Activated T-cell treated with anti-CD3 and anti-CD28 coated beads, Interleukin-2, amount 50 U/mL, for 1 hour (primary cell): ENCODE measurements at places on chromosomes 3 and 15.

- DNase-seq: no peak
Measured at GRCh38 chr3:71243229-71243628, 340.3 kb downstream of the FOXP1 start.

DNA sequence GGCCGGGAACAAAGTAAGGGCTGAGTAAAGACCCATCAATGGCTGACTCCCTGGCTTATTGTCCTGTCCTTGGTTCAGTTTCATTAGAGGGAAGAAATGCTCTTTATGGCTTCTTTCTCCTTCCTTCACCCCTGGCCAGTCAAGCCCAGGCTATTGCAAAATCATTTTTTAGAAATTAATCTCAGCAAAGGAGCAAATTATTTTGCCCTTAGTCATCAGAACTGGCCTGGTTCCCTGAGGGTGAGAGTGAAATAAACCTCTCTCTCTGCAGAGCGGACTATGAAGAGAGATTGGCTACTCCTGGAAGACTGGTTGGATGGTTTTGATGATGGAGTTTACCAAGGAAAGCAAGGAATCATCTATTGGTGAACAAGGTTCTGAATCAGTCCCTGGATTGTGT is 52.7 kb upstream of the OXTR start:
- DNase-seq: no peak

- no peak for DNase-seq
Measured at GRCh38 chr3:196332168-196332567, 6.0 kb downstream of the TM4SF19 start.

- no peak for DNase-seq
Measured at GRCh38 chr3:170811515-170811914, 58.5 kb downstream of the RPL22L1 start.

DNA sequence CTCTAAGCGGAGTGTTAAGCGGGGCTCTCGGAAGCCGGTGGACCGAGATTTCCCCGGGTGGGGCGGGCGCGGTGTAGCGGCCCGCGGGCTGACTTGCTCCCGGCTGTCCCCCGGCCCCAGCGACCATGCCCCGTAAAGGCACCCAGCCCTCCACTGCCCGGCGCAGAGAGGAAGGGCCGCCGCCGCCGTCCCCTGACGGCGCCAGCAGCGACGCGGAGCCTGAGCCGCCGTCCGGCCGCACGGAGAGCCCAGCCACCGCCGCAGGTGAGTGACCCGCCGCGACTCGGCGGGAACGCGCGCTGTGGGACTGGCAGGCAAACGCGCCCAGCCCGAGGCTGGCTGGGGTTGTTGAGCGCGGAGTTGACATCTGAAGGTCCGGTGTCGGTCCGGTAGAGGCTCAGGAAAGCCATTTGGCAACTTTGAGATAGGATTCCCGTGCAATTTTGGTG is 1.3 kb downstream of the SMC4 start:
- DNase-seq: peak; percentile 39

GRCh38 chr3:115402651-115403050 is 220.7 kb upstream of the GAP43 start:
- no peak for DNase-seq

DNA sequence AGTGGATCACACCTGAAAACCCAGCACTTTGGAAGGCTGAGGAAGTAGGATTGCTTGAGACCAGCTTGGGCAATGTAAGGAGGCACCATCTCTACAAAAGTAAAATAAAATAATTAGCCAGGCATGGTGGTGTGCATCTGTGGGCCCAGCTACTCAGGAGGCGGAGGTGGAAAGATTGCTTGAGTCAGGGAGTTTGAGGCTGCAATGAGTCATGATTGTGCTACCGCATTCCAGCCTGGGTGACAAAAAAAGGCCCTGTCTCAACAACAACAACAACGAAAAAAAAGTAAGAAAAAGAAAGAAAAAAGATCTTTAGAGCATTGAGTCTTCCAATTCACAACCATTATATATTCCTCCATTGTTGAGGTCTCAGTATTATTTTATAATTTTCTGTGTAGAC is 192.4 kb upstream of the DPH6 start:
- no peak for DNase-seq

DNA sequence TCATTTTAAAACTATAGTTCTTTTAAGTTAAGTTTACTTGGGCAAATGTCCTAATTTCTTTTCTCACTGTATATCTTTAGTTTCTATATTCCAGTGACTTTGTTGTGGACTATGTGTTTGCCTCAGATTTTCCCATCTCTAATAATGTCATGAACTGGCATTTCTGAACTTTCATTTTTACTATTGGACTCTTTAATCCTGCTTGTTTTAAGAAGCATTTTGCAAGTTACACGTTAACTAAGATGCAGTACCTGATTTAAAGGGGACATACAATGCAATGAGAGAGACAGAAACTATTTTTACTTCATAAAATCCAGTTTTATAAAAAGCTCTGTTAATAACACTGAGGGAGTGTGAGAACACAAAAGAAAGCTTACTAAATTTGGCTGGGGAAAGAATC is 58.6 kb upstream of the PHLDB2 start:
- DNase-seq: no peak

GRCh38 chr3:55708242-55708641 is 221.1 kb upstream of the WNT5A start:
- no peak for DNase-seq

DNA sequence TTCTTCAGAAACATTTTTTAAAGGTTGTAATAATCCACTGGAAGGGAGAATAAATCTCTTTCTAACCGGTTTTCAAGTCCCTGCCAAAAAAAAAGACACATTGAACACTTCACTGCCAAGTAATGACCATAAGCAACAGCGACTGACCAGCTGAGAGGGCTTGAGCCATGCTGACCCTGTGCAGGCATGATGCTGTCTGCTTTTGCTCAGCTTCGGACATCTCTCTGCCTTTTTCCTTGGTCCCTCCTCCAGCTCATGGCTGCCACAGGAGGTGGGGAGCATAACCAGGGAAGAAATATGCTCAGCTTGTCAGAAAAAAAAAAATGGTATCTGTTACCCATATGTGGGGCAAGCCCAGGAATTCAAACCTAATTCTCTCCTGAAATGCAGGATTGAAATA is 1.5 kb downstream of the IGSF10 start:
- DNase-seq: no peak

- no peak for DNase-seq
Measured at GRCh38 chr3:140467104-140467577, 210.7 kb upstream of the TRIM42 start.

- DNase-seq: no peak
Measured at GRCh38 chr3:155912579-155913190, 42.2 kb downstream of the GMPS start.

GRCh38 chr3:101128786-101129185 is 135.6 kb upstream of the ABI3BP start:
- no peak for DNase-seq

GRCh38 chr3:93988283-93988682 is 8.3 kb downstream of the ARL13B start:
- DNase-seq: no peak

DNA sequence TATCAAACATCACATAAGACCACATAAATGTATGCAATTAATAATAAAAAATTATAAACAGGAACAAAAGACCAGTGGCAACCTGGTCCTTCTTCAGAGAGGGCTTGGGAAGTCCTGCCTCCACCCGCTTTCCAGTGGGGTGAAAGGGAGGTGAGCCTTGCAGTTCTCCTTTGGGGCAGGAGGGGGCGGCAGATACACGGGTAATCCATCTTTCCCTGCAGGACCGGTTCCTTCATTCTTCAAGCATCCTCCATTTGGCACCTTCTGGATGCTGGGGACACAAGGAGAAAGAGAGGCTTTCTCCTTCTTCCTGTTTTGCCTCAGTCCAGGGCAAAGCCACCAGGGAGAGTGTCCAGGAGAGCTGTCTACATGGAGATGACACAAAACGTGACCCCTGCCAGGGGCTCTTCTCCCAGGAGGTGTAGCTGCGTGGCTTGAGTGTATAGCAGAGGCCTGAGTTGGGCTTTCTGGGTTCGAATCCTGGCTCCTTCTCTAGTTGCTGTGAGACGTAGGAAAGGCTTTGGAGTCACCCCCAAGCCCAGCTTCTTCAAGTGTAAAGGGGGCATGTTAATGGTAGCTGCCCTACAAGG is 23.2 kb downstream of the RPLP1 start:
- peak; percentile 78 for DNase-seq

DNA sequence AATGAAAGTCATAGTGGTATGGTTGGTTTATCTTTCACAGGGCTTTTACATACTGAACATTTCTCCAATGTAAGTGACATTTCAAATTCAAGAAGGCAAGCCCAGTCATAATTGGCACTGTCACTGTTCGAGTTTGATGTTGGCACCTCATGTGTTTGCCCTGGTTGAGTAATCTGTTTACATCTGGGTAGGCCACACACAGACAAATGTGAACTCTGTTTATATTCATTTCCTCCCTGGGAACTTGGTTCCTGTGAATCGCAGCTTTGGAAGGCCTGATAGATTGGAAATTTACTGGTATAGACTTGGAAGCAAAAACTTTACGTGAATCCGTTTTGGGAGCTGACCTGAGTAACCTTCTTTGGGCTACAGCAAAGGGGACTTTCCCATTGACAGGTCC is 395.2 kb upstream of the AZI2 start:
- DNase-seq: no peak

DNA sequence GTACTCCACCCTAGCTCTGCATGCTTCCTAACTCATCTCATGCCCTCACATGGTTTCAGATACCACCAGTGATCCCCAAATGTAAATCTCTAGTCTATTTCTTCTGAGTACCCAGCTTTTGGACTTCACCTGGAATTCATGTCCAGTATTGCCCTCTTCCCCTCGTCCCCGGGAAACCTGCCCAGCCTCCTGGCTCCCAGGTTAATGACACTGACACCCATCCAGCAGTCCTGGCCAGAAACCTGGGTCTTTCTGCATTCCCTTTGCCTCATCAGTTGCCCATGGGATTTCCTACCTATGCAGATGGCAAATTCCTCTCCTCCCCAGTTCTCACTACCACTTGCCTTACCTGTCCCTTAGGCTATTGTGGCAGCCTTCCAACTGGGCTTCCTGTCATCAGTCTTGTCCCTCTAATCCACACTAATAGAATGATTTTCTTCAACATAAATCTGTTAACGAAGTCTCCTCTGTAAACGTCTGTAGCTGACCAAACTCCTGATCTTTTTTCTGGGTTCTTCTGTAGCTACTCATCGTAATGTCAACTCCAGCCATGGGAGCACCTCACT is 15.3 kb upstream of the MYLK start:
- no peak for DNase-seq

- DNase-seq: no peak
Measured at GRCh38 chr3:149179220-149179619, 42.4 kb downstream of the CP start.

GRCh38 chr3:117246771-117247555 is 537.4 kb downstream of the TUSC7 start:
- no peak for DNase-seq

DNA sequence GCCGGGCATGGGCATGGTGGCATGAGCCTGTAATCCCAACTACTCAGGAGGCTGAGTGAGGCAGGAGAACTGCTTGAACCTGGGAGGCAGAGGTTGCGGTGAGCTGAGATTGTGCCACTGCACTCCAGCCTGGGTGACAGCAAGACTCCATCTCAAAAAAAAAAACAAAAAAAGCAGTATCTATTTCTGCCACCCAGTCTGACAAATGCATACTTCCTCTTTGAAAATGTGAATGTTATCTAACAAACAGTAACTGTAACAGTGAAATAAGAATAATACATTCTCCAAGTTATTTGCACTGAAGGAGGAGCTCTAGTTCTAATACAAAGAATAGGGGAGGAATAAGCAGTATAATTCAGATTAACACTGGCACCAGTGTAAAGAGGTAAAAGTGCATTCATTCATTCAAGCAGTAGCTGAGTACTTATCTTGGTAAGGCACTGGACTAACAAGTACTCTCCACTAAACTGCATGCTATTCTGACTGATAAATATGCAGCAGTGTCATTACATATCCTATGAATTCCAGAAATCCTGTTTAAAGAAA is 12.9 kb downstream of the VPS13C start:
- DNase-seq: no peak

DNA sequence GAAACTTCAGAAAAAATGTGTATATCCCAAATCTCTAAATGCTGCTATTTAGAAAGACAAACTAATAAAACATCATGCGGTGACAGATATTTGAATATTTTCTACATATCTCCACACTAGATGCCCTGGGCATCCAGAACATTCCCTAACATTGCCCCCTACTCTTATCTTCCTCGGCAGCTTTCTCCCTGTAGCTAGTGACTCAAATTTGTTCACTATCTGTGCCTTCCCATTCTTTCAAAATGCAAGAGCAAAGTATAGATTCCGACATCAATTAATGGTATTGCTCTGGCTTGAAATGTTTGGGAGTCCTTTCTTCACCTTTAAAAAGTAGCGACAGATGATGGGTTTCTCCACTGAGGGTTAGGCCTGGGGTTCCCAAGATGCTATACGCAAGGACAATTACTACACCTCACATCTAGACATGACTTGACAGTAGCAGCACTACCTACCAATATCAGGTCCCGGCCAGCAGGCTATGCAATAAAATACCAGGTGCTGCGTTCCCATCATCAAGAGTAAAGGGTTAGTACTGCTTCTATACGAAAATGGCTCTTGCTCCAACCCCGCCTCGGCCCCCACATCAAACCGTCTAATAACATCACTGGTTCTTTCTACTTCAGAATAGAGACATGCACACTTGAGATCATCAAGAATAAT is 631 bp downstream of the UBR1 start:
- no peak for DNase-seq

DNA sequence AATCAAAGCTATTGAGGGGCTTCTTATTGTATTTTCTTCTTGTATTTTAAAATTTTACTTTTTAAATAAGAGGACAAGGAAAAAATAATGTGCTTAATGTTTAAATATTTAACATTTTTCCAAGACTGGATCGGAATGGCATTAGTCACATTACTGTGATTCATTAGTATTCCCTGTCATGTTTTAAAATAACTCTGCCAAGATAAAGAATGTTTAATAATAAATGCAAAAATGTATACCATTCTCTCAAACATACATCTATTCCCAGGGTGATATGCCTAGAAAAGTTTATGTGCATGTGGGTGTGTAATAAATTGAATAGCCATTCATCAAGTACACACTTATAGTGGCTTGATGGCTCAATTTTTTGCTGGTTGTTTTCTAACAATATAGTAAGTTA is 936.1 kb downstream of the PLOD2 start:
- no peak for DNase-seq

DNA sequence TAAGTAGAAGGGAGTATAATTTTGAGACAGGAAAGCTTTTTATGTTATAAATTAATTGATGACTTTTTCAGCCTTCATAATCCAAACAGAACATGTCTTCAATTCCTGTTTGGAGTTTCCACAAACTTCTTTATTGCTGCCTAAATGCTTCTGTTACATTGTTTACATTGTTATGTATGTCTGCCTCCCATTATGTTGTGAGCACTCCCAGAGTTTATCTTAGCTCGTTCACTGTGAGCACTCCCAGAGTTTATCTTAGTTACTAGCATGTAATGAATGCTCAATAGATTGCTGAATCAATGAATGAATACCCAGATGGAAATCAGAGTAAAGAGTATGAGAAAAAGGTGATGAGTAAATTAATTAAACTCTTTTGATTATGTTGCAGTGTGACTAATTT is 1178.0 kb downstream of the ROBO1 start:
- no peak for DNase-seq
